ENCODE measurements at places on chromosomes 2 and 18. TPM values are rescaled to one million over a fixed set of nuclear protein-coding genes. Genes with fewer than 3 reads are reported as not detected.

GRCh38 chr2:143942486-143942885 is 577.4 kb downstream of the ZEB2 start:
- DNase-seq = no peak

GRCh38 chr2:196520605-196521004 is 118.9 kb upstream of the CCDC150 start:
- DNase-seq = no peak

DNA sequence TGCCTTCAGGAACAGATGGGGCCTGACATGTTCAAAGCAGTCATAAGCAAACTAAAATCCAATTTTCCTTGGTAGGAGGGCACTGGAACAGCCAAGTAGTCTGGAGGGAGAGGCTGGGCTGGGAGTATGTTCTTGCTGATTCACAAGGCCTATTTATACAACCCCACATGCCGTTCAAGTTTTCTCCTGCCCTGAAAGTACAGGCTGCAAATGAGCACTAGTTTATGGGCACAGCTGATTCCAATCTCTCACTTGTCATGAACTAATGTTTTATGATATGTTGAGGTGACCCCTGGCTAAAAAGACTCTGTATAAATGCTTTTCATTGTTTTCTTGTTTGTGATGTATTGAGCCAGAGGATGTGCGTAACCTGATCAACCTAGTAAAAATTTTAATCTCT is 183.4 kb upstream of the SRD5A2 start:
- DNase-seq = no peak

IL36B gene
- total RNA-seq = not detected

- peak; percentile 2 for DNase-seq
Observed at GRCh38 chr2:3430172-3430571, 50.7 kb downstream of the TRAPPC12 start.

GRCh38 chr2:225429717-225430116 is 30.2 kb downstream of the NYAP2 start:
- DNase-seq = peak; percentile 16

LYG2 gene
- total RNA-seq = not detected

DNA sequence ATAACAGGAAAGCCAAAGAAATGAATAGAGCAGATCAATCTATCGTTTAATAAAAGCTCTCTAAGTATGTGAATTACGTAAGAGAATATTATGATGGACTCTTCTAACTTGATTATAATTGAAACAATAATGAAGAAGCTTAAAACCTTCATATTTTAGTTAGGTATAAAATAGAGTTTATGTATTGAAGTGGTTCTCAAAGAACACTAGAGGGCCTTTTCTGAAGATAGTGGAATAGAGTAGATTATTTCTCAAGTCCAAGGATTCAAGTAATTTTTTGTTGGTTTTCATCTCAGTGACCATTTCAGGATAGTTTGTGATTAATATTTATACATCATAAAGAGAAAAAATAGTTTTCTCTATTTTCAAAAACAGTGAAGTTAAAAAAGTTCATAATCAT is 97.7 kb downstream of the NBEAL1 start:
- DNase-seq = no peak

DNA sequence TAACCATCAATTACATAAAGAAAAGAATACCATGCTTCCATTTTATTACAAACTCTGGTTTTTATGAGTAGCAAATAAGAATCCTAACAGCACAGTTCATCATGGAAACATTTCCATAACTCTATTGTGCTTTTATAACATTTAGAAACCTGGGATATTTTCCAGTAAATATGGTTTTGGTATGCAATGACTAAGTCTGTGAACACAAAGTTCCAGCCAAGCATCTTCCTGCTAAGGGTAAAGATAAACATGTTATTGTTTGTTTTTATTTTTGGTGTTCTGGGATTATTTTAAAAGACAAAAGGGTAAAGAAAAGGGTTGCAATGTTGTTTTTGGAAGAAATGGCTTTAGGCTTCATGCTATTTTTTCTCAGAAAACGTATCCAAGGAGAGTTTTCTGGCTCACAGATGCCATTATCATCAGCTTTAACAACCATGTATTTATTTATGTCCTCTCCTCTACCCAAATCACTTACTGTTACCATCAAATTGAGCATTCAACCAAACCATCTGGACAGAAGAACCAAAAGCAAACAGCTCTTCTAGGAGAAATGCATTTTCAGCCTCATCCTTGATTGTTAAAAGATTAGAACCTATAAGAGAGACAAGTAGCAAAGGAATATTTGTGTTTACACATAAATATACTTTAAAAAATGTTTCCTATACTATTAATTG is 116.0 kb downstream of the PLA2R1 start:
- DNase-seq = peak; percentile 43

DNA sequence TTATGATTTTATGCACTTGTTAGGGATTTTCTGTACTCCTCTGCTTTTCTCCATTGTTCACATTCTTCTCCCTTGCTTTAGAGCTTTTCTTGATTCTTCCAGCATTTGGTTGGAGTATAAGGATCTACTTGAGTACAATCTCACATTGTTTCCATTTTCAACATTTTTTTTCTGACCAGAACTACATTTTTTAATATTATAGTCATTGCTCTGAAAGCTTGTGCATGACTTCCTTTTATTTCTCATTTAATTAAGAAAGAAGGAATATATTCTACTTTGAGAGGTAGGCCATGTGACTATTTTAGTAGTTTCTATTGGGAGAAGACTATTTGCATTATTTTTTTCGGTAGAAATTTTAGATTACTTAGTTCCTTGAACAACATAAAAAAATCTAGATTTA is 200.4 kb downstream of the TMEM247 start:
- DNase-seq = peak; percentile 86

DNA sequence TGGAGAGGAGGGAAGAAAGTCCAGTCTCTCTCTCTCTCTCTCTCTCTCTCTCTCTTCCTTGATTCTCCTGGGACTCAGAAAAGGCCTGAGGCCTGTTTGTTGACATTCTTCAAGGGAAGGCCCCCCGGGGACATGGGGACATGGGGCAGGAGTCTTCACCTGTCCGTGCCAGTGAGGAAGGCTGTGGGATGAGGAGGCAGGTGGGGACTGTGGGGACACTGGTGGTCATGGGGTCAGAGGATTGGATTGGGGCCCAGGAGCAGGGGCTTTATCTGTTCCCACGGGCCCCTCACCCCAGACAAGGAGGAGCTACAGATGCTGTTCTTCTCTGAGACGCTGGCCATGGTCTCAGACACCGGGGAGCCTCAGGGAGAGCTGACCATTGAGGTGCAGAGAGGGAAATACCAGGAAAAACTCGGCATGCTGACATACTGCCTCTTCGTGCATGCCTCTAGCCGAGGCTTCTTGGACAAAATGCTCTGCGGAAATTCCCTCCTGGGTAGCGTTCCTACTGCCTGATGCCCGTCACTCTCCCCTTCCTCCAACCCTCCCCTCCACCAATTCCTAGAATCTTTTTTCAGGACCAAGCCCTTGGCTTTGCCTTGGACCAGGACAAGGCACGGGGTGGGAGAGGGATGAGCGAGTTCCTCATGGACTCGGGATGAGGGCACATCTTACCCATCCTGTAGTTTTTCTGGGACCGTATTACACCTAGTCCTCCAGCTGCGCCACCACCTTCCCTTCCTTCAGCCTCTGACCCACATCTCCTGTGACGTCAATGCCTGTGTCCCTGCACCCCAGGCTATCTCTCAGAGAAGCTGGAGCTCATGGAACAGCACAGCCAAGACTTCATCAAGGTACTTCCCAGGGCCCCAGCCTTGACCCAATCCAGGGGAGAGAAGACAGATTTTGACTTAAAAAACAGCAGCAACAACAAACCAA is 850 bp downstream of the CATIP start:
- no peak for DNase-seq

- no peak for DNase-seq
Observed at GRCh38 chr2:227163485-227163997, 464 bp downstream of the COL4A4 start.

DNA sequence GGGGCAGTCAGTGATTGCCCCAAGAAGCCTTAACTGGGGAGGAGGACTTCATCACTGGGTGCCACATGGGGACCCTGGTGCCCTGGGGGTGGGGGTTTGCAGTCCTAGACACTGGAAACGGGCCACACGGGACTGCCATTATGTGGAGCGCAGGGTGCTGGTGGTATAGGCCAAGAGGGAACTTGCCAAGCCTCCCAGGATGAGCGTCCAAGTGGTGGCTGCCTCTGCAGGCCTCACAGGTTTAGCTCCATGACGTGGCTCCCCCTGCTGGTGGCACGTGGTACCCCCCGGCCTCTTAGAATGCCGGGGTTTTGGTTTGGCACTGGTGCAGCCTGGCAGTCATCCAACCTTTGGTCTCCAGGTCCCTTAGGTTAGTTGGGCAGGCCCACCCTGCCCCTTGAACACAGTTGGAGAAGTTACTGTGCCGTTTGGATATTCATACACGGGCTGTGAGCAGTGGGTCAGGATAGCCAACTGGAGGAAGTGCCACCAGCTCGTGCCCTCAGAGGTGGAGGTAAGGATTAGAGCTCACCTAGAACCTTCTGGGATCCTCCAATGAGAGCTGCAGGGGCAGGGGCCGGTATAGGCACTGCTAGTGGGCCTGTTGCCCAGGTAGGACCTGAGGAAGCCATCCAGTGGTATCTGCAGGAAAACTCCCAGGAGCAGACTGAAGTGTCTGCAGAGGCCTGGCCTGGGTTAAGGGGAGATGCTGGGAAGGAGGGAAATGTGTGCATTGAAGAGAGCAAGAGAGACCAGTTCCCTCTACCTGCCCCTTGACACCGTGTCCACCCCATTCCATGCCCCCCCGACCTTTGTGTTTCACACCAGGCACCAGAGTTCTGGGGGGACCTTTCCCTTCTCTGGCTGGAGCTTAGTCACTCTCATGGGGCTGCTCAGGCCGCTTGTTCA is 5.7 kb downstream of the PTMA start:
- DNase-seq = peak; percentile 74

GRCh38 chr2:28633746-28634145 is 117.9 kb upstream of the PPP1CB start:
- DNase-seq = peak; percentile 86

DNA sequence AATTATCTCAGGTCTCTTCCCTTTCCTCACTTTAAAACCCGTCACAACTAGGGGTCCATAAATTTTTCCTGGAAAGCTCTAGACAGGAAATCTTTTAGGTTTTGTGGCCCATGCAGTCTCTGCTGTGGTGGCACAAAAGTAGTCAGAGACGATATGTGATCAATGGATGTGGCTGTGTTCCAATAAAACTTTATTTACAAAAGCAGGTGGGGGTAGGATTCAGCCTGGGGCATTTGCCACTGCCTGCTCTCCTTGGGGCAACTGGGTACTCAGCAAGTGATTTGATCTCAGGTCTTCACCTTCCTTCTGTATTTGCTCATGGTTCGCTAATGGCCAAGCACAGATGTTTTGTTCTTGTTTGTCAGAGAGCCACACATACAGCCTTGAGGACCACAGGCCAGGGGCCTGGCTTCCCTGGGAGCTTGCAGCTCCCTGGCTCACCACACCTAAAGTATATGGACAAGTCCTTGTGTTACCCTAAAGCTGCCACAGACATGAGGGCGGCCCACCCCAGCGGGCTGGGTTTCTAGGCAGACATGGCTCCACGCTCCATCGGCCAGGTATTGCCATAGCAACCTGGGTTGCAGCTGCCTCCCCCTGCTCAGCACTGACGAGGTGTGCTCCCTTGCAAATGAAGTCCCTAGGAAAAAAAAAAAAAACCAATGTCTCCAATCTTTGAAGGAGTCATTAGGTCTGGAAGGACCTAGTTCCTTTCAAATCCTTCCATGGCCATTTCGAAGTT is 89.7 kb upstream of the YWHAQ start:
- no peak for DNase-seq

DNA sequence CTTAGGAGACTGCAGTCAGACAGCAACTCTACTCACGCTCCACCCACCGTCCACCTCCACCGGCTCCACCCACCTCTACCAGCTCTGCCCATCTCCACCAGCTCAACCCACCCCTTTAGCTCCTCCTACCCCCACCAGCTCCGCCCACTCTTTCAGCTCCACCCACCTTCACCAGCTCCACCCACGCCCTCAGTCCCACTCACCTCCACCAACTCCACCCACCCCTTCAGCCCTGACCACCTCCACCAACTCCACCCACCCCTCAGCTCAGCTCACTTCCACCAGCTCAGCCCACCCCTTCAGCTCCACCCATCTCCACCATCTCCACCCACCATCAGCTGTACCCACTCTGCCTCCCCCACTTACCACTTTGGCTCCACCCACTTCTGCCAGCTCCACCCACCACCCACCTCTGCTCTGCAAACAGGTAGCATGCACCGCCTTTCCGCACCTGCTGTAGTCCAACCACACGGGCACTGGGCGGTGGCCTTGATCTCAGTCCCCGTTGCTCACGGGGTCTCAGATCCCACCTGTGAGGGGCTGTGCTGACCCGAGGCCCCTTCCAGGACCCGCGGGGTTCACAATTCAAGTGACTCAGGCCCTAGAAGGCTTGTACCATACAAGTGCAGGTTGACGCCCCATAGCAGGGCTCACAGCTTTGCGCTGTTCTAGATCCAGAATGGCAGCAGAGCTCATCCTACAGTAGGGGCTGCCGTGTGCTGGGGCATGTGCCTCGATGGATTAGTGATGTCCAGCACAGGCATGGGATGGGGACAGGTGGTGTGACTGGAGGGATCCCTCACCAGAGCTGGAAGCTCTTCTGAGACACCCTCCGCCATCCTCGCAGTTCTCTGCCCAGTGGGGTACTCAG is 77.2 kb upstream of the OTOS start:
- no peak for DNase-seq

DNA sequence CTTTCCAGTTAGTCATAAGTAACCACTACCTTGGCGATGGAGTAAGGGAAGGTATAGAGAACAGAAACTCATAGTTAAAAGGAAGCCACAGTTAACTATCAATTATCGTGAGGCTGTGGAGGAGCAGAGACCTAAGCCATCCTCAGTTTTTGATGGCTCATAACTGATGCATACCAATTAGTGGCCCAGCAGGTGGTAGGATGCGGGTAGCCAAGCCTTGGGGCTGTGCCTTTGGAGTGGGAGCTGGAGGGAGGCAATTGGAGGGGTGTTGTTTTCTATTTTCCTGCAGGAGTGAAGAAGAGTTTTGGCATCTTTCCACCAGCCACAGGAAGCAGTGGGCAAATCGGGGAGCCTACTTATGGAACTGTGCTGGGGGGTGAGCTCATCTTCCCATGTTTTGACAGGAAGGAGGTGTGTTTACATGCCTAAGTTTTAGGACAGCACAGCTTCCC is 194.8 kb downstream of the TPGS2 start:
- no peak for DNase-seq

KLHL29 gene
- total RNA-seq = 4.8 TPM

TGFA gene
- 0.55 TPM for total RNA-seq

DNA sequence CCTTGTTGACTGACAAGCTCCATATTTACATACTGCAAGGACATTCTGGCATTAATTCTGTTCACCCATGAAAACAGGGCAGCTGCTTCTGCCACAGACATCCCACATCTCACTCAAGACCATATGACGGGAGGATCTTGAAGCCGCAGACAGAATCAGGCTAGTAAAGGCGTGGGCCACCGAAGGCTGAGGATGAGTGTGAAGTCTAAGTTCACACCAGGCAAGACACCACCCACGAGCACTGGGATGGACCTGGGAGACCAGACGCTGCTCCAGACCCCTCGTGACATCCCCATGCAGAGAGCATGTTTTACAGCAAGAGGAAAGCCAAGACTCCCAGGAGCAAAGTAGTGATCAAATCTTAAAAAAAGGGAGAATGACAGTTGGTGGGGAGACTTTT is 3.2 kb downstream of the FHL2 start:
- no peak for DNase-seq

All from astrocyte (in vitro differentiated cells and primary cell).